ENCODE measurements at places on chromosomes 7 and 10.

GRCh38 chr10:3780021-3780770, 4.8 kb downstream of the KLF6 start:
- no peak for DNase-seq

DNA sequence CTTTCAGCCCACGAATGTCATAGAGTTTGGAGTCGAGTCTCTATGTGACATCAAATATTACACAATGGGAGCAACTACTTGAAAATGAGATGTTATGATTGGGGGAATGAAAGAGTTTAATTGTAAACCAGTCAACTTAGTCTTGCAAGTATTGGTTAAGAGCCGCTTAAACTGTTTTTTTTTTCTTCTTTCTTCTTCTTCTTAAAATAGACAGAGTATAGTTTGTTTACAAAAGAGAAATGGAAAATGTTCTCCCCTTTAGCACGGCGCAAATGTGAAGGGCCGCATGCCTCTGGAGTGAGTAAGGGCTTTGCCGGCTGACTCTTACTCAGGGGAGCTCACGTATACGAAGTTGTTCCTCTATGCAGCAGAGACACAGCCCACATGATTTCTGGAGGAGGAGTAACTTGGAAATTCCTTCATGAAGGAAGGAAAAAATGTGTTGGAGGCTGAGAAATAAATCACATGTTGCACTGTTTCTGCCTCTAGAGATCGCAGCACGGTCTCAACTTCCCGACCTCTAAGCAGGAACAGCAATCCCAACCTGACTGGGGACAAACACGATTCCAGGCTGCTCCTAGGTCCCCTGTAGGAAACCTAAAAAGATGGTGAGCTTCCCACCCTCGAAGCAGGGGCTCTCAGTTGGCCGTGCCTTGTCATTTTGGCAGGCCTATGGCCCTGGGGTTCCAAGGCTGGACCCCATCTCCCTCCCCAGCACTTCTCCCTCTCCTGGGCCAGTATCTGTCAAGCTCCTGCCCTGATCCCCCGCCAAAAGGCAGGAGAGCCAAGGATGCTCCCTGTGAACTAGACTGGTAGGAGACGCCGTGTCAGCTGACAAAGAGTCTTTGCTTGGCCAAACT, 44.8 kb downstream of the MYOF start:
- DNase-seq: no peak

- DNase-seq: no peak
These were observed 26.9 kb upstream of the HHEX start for GRCh38 chr10:92662848-92663247.

- DNase-seq: no peak
These were observed 5.8 kb downstream of the ZNF365 start for GRCh38 chr10:62380016-62380415.

- DNase-seq: no peak
These were observed 6.7 kb upstream of the KLRG2 start for GRCh38 chr7:139490130-139490529.
